ELR (cell line): ENCODE measurements at places on chromosomes 11 and 22.

- DNase-seq, result no peak
Measured at GRCh38 chr11:22044126-22044525, 148.8 kb upstream of the ANO5 start.

GRCh38 chr11:114848027-114848426 is 169.7 kb downstream of the NXPE2 start:
- no peak for DNase-seq

DNA sequence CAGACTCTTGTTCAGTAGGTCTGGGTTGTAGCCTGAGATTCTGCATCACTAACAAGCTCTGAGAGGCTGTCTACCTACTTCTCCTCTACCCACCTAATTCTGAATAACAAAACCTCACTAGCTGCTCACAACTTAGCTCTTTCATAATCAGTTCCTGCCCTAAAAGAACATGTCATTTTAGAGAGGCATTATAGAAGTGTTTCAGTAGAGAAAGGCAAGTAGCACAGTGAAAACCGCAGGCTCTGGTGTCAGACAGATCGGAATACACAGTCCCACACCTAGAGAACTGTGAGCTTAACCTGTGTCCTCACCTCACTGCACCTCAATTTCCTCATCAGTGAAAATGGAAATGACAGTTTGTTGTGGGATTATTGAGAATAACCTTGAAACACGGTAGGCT is 1337.6 kb upstream of the TENM4 start:
- no peak for DNase-seq

DNA sequence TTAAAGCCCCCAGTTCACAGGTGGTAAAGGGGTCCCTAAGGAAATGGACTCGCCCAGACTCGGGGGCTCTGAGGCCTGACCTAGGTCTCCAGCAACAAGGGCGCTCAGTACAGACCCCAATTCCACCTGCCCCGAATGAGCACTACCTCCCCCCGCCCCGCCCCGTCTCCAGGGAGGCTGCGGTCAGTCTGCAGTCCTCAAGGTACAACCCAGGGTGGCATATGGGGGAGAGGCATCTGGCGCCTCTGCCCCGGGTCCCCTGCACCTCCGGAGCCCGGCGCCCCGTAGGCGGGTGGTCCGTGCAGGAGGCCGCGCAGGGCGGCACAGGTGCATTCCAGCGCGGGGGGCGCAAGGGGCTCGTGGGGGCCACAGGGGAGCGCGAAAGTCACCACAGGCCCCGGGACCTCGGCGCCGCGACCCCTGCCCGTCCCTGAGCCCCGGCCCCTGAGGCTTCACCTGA is 361 bp downstream of the CTSD start:
- DNase-seq, result no peak

GRCh38 chr11:96215110-96215782 is 127.7 kb downstream of the MAML2 start:
- peak; percentile 81 for DNase-seq

DNA sequence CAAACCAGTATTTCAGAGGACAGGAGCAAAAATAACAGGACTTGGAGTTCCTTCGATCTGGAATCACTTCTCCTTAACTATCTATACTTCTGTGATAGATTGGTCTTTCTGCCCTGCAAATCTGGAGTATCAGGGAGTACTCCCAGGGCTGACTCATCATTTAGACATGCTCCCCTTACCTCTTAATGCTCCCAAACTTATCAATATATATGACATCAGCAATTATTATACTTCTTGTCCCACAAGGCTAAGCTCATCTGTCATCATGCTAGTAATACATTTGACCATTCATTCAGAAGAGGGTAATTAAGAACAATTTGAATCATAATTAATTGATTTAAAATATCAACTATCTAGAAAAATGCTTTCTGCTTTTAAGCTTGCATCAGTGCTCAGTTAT is 163.8 kb downstream of the SWAP70 start:
- DNase-seq, result no peak

- DNase-seq, result no peak
Measured at GRCh38 chr22:19721330-19722177, 1.8 kb upstream of the GP1BB start.
